ENCODE measurements at places on chromosomes 11 and 22.

- DNase-seq: no peak
Measured at GRCh38 chr11:107547961-107548360, 17.6 kb downstream of the ALKBH8 start.

DNA sequence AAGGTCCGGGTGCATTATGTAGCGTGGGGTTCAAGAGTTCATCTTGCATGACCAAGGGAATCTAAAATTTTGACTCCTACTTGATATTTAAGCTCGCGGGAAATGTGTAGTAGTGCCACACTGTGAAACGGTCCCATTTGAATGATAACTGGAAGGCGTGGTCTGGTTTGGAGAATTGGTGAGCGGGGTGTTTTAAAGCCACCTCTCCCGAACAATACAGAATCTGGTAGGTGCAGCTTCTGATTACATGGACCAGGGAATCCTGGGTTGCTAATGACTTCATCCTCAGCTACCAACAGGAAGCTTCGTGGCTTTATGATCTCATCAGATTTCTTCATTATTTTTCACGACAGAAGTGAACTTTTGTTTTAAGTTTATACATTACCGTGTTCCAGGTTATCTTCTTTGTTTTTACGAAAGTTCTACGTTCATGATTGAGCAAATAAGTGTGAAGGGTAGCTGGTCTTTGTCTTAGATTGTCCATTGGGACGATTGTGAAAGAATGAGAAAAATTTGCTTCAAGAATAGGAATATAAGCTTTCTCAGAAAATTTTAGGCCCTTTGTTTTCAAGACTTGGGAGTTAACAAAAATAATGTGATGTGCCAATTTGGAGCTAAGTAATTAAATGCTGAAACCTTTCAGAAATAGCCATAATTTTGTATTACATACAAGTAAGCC lies 1.7 kb downstream of the QSER1 start:
- peak; percentile 77 for DNase-seq

DNA sequence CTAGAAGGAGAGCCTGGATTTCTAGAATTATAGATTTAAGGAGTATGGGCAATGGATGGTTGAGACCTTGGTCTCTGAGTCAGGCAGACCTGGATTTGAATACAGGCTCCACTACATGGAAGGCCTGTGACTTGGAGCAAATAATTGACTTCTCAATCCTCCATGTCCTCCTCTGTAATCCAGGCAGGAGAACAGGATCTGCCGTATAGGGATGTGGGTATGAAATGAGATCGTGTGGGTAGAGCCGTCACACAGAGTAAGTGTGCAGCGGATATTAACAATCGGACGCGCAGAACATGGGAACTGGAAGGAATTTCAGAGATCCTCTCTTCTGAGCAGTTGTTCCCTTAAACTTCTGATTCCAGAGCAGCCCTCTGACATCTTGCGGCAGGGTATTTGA lies 11.5 kb upstream of the TMPRSS13 start:
- DNase-seq: no peak

DNA sequence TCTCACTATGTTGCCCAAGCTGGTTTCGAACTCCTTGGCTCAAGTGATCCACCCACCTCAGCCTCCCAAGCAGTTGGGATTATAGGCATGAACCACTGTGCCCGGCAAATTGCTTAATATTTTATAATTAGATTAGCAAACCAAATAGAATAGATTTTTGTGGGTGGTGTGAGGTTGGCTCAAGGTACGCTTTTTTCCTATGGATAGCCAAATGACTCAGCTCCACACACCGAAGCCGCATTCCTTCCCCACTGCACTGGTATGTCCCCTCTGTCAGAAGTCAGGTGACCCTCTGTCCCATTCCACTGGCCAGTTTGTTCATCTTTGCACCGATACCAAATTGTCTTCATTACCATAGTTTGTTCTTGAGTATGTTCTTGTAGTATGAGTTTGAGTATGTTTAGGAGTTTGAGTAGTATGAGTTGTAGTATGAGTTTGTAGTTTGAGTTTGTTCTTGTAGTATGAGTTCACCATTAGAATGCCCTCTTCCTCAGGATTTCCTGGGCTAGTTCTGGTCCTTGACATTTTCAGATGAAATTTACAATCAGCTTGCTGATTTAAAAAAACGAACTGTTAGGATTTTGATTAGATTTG lies 19.4 kb downstream of the SUSD2 start:
- DNase-seq: no peak

DNA sequence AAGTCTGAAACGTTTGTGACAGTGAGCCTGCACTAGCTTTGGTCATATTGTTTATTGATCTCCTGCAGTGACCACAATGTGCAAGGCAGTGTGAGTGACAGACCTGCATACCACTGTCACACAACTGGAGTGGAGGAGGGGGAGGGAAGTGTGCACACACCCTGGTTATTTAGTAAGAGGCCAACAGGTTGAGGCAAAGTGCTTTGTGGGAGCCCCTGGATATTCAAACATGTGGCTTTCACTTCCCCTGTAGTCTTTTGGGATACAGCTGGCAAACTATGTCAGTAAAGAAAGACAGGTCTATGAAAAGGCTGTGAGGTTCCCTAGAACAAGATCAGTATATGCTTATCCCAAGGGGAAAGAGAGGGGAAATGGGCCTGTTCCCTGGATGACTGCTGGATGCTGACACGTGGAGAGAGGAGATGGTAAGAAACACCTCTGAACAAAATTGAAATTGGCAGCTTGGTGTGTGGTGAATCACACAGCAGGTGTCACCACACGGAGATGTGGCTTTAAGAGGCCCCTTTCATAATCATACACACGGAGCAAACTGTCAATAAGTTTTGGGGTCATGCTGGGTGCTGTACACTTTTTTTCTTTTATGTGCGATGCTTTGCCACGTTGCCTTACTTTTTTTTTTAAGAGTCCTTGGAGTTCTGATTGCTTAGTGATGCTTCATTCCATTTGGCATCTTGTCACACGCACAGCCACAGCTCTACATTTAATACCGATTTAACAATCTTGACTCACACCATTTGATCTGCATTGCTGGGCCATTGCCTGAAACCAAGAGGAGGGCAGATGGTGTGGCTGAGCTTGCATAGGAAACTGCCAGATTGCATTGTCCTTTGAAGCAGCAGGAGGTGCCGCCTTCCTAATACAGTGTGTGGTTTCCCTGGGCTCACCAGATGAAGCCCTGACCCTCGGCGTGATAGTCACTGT lies 11.3 kb downstream of the OSBP2 start:
- peak; percentile 25 for DNase-seq
